ENCODE measurements at places on chromosomes 2 and 18. TPM values are rescaled to one million over a fixed set of nuclear protein-coding genes. Genes with fewer than 3 reads are reported as not detected.

DNA sequence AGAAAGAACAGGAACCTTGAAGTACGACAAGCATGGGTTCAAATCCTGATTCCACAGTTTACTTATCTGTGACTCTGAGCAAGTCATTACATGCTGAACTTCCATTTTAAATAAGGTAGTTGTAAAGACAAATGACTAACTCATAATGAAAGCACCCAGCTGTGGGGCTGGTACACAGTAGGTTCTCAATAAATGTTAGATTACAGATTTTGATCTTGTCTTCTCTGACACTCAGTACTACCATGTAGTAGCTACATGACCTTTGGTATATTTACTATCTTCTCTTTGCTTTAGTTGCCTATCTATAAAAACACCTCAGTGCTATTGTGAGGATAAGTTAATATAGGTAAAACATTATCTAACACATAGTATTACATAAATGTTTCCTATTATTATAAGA lies 3.2 kb downstream of the TRAK2 start:
- DNase-seq: no peak
- no peaks in the 10 kb centered on the region for H3K27me3 ChIP-seq
- H3K4me3 ChIP-seq: no peak overlapping the region
- H3K4me1 ChIP-seq: peaks cover 10% of the 10 kb centered on the region
- no peak overlapping the region for H3K27ac ChIP-seq

GRCh38 chr18:9865764-9866490 lies 19.8 kb upstream of the TXNDC2 start:
- no peak for DNase-seq
- no peaks in the 10 kb centered on the region for H3K36me3 ChIP-seq
- H3K4me3 ChIP-seq: no peak overlapping the region
- no peaks in the 10 kb centered on the region for H3K27me3 ChIP-seq

DNA sequence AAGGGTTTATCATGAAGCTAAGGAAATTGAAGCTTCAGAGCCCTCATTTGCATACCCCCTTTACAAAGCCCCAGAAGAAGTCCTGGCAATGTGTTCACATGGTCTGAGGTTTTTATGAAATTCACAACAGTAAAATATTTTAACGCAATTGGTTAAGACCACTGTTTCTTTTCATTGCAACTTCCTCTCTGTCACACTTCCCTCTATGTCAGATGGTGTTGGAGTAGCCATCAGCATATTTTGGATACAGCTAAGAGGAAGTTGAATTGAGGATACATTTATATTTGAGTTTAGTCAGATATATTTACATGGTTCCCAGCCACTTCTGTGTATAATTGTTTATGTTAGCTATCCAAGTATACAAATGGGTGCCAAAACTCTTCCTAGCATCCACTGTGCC lies 170.0 kb downstream of the TXNL1 start:
- no peaks in the 10 kb centered on the region for H3K36me3 ChIP-seq
- H3K4me1 ChIP-seq: no peaks in the 10 kb centered on the region
- no peaks in the 10 kb centered on the region for H3K27me3 ChIP-seq
- H3K27ac ChIP-seq: no peak overlapping the region
- no peak overlapping the region for H3K4me3 ChIP-seq

DNA sequence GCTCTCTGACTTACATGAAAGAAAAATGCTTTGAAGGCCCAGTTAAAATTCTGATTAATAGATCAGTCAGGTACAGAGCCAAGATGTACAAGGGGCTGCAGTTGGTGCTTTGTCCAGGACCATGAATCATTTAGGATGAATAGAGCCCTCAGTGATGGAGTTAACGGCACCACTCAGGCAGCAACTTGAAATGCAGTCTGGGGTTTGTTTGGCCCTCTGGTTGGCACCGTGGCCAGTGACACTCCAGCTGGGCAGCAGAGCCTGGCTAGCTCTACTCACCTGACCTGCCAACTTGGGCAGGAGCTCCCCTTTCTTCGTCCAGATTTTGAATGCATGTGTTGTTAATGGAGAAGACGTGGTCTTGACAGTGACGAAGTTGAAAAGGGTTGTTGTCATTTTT lies 493.0 kb upstream of the ACVR2A start:
- H3K4me3 ChIP-seq: no peak overlapping the region
- no peaks in the 10 kb centered on the region for H3K36me3 ChIP-seq
- no peak overlapping the region for H3K27ac ChIP-seq
- H3K4me1 ChIP-seq: no peaks in the 10 kb centered on the region
- DNase-seq: no peak

GRCh38 chr18:9915291-9916076 lies 1.7 kb downstream of the VAPA start:
- H3K27me3 ChIP-seq: no peaks in the 10 kb centered on the region
- H3K36me3 ChIP-seq: no peaks in the 10 kb centered on the region
- peak overlapping the region; percentile 92 for H3K27ac ChIP-seq
- peak overlapping the region; percentile 67 for H3K4me3 ChIP-seq

- no peak overlapping the region for H3K4me3 ChIP-seq
- no peaks in the 10 kb centered on the region for H3K4me1 ChIP-seq
- H3K27ac ChIP-seq: no peak overlapping the region
- no peaks in the 10 kb centered on the region for H3K27me3 ChIP-seq
- DNase-seq: no peak
Measured at GRCh38 chr2:28408764-28409599, 16.3 kb downstream of the FOSL2 start.

GRCh38 chr2:45898819-45899218 lies 247.3 kb downstream of the PRKCE start:
- no peaks in the 10 kb centered on the region for H3K36me3 ChIP-seq
- H3K4me1 ChIP-seq: no peaks in the 10 kb centered on the region
- no peak overlapping the region for H3K27ac ChIP-seq
- DNase-seq: no peak
- H3K27me3 ChIP-seq: no peaks in the 10 kb centered on the region

GRCh38 chr2:3986063-3986462 lies 282.7 kb downstream of the DCDC2C start:
- no peak for DNase-seq
- H3K4me3 ChIP-seq: no peak overlapping the region
- no peaks in the 10 kb centered on the region for H3K4me1 ChIP-seq
- H3K36me3 ChIP-seq: no peaks in the 10 kb centered on the region
- no peak overlapping the region for H3K27ac ChIP-seq
- H3K27me3 ChIP-seq: no peaks in the 10 kb centered on the region

DNA sequence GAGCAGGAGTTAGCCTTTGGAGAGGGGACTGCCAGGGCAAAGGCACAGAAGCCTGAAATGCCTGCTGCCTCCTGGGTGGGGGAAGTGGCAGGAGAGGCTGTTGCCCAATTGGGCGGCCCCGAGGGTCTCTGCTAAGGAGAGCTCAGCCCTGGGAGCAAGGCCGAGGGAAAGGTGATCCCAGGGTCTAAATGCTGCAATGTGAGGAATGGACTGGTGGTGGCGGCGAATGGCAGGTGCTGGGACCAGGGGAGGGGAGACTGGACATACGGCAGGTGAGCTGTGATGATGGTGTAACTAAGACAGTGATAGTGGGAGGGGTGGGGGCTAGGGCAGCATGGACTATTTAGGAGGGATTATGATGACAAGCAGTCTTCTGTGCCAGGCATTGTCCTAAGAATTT lies 104.0 kb downstream of the DYSF start:
- no peak overlapping the region for H3K4me3 ChIP-seq
- no peaks in the 10 kb centered on the region for H3K27me3 ChIP-seq
- H3K27ac ChIP-seq: no peak overlapping the region

DNA sequence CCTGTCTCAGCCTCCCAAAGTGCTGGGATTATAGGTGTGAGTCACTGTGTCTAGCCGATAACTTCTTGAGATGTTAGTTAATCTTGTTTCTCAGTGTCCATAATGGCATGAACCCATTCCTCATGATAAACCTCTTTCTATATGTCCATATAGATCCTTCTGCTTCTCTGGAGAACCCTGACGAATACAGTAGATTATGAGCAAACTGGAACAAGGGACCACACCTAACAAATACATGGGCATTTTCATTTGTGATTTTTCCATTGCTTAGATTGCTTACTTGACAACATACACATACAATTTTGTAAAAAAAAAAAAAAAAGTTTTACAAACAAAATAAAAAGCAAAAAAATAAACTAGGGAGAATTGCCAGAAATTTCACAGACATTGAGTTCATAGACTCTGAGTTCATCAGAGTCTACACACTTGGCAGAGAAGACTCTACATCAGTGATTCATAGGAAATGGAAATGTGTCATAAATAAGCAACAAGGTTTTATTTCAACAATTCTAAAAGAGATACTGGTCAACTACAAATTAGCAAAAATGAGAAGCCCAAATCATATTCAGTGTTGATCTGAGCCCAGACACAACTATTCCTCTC lies 96.7 kb downstream of the GALR1 start:
- no peak overlapping the region for H3K27ac ChIP-seq
- no peak for DNase-seq
- H3K27me3 ChIP-seq: no peaks in the 10 kb centered on the region
- H3K4me3 ChIP-seq: no peak overlapping the region

DNA sequence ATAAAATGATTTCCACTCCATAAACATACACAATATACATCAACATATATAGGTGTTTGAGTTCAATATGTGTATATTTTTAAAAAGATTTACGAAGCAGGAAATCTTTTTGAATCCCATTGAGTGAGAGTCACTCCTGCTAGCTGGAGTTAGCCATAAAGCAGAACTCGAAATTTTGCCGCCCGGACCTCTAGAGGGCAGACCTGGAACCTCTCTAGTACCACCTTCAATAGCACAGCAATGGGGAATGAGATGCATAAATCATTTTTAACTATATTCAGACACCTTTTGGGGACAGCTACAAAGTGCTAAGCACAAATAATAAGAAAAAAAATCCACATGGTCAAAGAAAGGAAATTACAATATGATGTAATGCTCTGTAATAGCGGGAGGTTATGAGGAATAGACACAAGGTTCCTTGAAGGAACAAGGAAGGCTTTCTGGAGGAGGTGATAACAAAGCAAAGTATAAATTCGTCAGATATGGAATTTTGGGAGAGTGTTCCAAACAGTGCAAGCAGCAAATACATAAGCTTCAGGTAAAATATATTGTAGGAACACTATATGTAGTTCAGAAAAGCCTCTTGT lies 533.4 kb downstream of the ERBB4 start:
- no peaks in the 10 kb centered on the region for H3K4me1 ChIP-seq
- DNase-seq: peak; percentile 33
- no peaks in the 10 kb centered on the region for H3K36me3 ChIP-seq
- no peak overlapping the region for H3K27ac ChIP-seq
- no peaks in the 10 kb centered on the region for H3K27me3 ChIP-seq
- H3K4me3 ChIP-seq: no peak overlapping the region

DNA sequence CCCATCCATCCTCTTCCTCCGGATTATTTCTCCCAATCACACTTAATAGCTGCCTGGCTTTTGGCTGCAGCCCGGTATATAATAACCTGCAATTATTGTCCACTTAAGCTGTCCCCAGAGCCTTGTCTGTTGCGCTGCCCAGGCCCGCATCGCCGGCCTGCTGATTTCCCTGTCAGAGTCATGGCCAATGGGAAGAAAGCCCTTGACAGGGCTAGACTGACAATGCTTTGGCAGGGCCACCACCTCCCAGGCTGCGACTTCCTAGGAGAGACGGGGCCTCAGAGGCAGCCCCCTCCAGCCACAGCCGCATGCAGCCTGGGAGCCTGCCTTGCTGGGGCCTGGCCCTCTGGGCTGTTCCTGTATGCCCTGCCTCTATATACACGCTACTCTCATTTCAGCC lies 10.0 kb upstream of the CELF4 start:
- no peaks in the 10 kb centered on the region for H3K27me3 ChIP-seq
- no peaks in the 10 kb centered on the region for H3K4me1 ChIP-seq
- no peak overlapping the region for H3K4me3 ChIP-seq
- no peaks in the 10 kb centered on the region for H3K36me3 ChIP-seq
- H3K27ac ChIP-seq: no peak overlapping the region

GRCh38 chr2:241653210-241653750 lies 15.8 kb downstream of the ATG4B start:
- no peak overlapping the region for H3K27ac ChIP-seq
- H3K27me3 ChIP-seq: no peaks in the 10 kb centered on the region
- no peaks in the 10 kb centered on the region for H3K36me3 ChIP-seq
- no peak for DNase-seq
- no peaks in the 10 kb centered on the region for H3K4me1 ChIP-seq

- H3K27ac ChIP-seq: no peak overlapping the region
- H3K27me3 ChIP-seq: no peaks in the 10 kb centered on the region
- no peaks in the 10 kb centered on the region for H3K36me3 ChIP-seq
- DNase-seq: no peak
Measured at GRCh38 chr2:168529054-168529833, 73.2 kb downstream of the CERS6 start.

- no peak overlapping the region for H3K27ac ChIP-seq
- H3K36me3 ChIP-seq: no peaks in the 10 kb centered on the region
- H3K4me3 ChIP-seq: no peak overlapping the region
- H3K4me1 ChIP-seq: no peaks in the 10 kb centered on the region
- H3K27me3 ChIP-seq: no peaks in the 10 kb centered on the region
- no peak for DNase-seq
Measured at GRCh38 chr2:205915130-205915524, 170.8 kb downstream of the INO80D start.

DNA sequence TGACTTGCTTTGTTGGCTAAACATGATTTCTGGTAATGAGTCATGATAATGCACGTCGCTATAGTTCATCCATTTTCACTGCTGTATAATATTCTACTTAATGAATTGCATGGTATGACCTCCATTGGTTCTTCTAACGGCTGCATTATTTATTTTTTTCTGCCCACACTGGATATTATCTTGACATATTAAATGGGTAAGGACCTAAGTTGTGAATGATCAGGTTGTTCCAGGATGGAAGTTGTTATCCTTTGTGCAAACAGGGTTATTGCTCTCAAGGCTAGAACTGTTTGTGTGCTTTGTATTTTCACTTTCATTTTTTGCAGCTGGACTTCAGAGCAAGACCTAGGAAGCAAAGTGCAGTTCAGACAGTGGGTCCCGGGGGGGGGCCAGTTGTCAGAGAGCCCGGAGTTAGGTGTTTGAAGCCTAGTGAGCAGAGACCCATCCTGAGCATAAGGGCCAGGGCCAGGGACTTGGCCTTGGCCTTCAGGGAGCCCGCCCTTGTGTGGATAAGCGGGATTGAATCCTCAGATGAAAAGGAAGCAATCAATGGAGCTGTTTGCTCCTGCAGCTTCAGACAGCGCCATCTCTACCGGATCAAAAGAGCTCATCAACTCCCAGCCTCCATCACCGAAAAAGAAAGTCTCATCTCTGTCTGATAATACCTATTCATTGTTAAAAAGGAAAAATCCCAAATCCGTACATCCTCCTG lies 48.2 kb downstream of the AGAP1 start:
- no peaks in the 10 kb centered on the region for H3K36me3 ChIP-seq
- no peak overlapping the region for H3K27ac ChIP-seq
- no peaks in the 10 kb centered on the region for H3K4me1 ChIP-seq
- H3K27me3 ChIP-seq: no peaks in the 10 kb centered on the region
- H3K4me3 ChIP-seq: no peak overlapping the region

Gene COLEC11
- total RNA-seq: 1.4 TPM

Gene COBLL1
- total RNA-seq: 101 TPM

Gene WNT10A
- not detected for total RNA-seq

Gene PSD4
- total RNA-seq: 9.5 TPM

Gene TUBA3D
- total RNA-seq: not detected

Gene MORN2
- total RNA-seq: 6.7 TPM

Measured in aorta (tissue), 5 donors.